Mucosa of descending colon (tissue), 3 donors: ENCODE measurements at places on chromosomes 1 and 21.

GRCh38 chr21:35071347-35071746 lies 22.2 kb upstream of the RUNX1 start:
- no peak for DNase-seq

DNA sequence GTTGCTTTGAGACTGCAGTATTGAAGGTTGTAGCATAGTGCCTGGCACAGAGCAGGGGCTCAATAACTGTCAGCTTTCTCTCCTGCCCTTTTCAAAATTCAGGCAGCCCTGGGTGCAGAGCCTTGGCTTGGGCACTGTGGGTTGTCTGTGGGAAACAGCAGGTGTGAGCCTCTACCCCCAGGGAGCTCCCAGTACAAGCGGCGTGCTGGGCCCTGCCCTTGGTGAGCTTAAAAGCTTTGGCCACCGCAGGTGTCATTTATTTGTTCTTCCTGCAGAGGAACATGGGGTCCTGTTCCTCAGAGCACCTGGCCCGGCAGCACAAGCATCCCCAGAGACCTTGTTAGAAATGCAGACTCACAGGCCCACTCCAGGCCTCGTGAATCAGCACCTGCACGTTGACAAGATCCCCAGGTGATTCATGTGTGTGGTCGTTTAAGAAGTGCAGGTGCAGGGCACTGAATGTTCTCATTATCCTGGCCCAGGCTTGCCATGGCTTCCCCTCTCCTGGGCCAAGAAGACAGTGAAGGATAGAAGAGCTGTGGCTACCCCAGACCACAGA lies 29.9 kb upstream of the IGSF21 start:
- no peak for DNase-seq

DNA sequence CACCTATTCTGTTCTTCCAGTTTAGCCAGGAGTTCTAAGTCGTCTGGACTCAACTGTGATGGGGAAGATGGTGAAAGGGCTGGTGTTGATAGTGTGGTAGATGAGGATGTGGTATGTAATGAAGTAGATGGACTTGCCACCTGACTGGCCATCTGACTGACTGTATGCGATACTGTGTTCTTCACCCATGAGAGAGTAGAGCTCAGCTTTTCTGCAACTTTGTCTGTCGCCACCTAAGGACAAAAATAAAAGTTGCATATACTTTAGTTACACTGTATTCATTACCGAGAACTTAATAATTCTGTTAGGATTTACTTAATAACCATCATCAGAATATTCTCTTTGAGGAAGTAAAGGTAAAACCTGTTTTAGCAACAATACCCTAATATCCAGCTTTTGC lies 48.5 kb downstream of the EVI5 start:
- no peak for DNase-seq

DNA sequence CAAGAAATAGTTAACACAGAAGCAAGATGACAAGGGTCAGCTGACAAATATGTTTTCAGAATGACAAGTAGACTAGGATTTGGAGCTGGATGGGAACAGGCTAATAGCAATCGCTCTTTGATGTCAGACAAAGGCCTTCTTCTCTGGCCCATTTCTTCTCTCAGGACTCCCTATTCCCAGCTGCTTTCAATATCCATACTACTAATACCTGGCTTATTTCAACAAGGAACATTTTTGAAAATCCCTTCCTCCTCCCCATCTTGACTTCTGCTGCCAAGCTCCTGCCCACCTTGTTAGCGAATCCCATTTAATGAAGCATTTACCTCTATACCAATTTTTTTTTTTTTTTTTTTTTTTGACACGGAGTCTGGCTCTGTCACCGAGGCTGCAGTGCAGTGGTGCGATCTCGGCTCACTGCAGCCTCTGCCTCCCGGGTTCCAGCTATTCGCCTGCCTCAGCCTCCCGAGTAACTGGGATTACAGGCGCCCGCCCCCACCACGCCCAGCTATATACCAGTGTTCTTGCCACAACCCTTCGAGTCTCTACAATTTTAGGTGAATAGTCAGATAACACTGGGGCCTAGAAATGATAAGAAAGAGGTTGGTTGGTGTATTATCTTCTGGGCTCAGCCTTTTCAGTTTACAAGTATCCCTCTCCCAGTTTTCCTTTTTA lies 68.4 kb downstream of the MACF1 start:
- no peak for DNase-seq

- peak; percentile 79 for DNase-seq
Measured at GRCh38 chr1:147598621-147599361, 57.5 kb downstream of the BCL9 start.

- DNase-seq, result no peak
Measured at GRCh38 chr1:79133774-79134364, 127.3 kb upstream of the ADGRL4 start.

DNA sequence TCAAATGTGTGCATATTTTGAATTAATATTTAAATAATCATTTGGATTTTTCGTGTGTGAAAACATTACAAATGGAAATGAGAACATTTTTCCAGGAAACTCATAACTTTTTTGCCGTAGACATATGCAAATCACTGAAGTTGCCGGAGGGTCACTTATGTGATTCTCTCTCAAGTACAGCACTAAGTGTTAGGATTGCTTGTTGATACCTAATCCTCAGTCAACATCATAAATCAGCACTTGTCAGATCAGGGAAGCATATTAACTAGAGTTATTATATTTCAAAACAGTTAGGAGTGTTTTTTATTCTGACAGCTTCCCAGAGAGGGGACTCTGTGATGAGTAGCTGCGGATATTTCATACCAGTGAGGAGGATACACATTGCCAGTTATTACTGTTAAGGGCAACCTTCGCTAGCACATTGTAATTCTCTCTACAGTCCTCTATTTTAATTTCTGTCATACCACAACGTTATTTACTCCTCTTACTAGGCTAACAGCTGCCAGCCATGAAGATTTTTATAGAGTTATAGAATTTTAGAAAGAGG lies 41.5 kb downstream of the NCAM2 start:
- no peak for DNase-seq

- DNase-seq, result no peak
Measured at GRCh38 chr1:40301541-40302299, 15.4 kb downstream of the COL9A2 start.

DNA sequence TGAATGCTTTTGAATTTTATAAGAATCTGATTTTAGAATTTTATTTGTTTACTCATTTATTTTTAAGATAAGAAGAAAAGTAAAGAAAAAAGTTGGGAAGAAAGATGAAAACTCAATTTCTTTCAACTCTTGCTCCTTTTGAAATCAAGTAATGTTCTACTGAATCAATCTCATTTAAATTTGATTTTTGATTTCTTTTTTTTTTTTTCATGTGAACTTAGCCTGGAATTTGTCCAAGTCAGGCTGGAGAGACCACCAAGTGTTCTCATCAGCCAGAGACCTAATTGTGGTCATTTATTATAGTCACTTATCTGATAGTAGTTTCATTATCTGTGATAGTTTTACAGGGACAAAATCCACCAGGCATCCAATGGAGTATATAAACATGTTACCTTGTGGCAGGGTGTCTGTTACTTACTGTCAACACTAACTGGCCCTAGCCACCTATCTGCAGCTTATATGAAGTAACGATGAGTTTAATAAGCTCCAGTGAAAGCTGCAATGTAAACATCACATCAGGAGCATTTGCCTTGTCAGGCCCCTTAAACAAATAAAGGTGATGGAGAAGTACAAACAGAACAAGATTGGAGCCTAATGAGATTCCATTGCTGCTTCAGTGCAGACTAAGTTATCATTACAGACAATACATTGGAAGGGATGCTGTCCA lies 39.2 kb downstream of the HLX start:
- no peak for DNase-seq

GRCh38 chr1:63663301-63663700 lies 70.1 kb downstream of the PGM1 start:
- DNase-seq, result no peak

DNA sequence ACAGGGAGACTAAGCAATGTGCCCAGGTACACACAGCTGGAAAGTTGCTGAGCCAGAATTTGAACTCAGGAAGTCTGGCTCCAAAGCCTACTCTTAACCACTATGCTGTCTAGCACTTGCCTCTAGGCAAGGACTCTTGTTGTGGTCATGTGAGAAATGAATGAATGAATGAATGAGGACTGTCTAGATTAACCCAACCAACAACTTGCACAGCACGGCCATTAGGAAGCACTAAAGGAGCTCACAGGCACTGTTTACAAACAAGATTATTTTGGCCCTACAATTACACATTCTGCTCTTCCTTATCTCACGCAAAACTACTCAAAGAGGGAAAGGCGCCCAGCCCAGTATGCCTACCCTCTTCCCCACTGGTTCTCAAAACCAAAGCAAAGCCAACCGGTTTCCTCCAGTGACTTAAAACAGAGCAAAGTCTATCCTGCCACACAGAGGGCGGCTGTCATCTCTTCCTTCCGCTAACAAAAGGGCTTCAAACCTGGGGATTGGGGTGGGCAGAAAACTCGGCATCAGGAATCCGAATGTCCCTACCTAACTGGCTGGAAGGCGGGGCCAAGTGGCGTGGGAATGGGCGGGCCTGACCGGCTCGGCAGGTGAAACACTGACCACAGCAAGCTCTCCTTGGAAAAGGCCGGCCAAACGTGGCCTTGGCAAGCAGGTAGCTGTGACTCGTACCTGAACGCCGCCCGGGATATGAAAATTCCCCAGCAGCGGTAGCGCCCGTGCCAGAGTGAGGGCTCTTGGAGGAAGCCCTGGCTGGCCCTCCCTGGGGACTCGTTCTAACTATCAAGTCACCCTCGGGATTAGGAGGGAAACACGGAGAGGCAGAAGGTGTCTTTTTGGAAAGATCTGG lies 948 bp downstream of the STK40 start:
- peak; percentile 91 for DNase-seq

GRCh38 chr1:2438641-2439040 lies 26.3 kb upstream of the PEX10 start:
- no peak for DNase-seq

DNA sequence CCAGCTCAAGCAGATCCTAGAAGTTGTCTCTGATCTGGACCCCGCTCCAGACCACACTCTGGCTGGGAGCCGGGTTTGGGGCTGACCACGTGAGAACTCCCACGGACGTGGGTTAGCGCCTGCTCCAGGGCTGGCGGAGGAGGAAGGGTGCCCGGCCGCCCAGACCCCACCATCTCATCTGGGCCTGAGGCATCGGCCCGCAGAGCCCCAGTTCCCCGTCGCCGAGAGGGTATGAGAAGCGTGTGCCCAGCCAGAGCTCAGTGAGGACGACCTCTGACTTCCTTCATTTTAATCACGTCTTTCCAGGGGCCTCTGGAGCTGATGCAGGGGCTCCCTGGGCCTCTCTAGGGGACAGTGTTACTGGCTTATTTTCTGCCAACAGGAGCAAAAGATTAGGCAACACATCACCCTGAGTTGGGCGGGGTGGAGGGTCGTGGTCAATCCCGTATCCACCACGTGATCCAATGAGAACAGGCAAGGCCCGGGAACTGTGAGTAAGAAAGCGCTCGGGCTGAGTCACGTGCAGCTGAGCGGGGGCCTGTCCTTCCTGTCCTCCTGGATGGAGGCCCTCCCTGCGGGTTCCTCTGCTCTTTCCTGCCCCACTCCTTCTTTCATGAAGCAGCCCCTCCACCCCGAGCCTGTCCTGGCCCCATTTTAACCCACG lies 81.1 kb downstream of the SIK1 start:
- no peak for DNase-seq

DNA sequence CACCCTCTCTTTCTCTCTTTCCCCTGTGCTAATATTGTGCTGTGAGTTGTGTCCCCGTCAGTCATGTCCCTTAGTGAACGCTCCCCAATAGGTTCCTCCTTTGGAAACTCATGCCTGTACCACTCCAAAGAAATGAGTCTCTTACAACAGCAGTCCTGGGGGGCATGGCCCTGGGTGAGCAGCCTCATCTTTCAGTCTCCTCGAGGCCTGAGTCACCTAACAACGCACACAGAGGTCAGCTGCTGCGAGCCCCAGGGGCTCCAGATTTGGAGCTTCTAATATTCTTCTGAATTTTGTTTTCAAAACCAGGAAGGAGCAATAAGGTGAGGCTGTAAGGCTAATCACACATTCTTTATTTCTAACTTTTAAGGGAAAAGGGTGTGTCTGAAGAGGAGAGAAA lies 30.5 kb upstream of the ZBTB8A start:
- DNase-seq, result no peak

- DNase-seq, result no peak
Measured at GRCh38 chr1:222880587-222880986, 65.7 kb downstream of the DISP1 start.

GRCh38 chr1:230332061-230332460 lies 94.1 kb downstream of the PGBD5 start:
- no peak for DNase-seq

- no peak for DNase-seq
Measured at GRCh38 chr1:205237526-205238484, 10.1 kb downstream of the TMCC2 start.

DNA sequence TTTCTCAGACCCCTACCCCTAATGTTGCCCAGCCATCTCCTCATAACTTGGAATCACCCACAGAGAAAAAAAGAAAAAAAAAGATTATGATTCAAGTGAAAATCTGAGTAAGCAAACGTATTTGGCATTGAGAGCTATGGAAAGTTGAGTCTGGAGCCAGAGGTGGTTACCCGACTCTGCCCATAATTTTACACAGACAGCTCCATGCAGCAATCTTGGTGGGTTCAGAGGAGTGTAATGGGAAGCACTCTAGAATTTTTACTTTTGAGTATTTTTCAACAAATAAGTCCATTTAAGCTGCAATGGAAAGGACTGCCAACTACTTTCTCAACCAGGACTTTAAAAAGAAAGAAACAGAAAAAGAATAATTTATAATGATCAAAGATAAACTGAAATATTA lies 62.7 kb downstream of the ZC3H11B start:
- no peak for DNase-seq

DNA sequence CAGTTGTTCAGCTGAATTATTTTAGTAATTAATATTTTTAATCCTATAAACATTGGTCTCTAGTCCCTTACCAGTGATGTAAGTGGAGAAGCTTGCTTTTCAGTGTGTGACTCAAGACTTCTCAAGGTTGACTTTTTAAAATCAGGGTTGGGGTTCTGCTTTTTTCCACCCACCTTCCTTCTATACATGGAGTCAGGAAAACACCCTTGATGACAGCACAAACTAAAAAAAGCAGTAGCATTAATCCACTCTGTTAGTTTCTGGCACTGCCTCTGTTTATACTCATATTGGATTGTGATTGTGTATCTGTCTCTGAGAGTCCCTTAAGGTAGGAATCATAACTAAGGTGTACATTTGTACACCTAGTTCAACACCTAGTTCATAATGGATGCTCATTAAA lies 8.3 kb upstream of the PLEKHO1 start:
- DNase-seq, result no peak

DNA sequence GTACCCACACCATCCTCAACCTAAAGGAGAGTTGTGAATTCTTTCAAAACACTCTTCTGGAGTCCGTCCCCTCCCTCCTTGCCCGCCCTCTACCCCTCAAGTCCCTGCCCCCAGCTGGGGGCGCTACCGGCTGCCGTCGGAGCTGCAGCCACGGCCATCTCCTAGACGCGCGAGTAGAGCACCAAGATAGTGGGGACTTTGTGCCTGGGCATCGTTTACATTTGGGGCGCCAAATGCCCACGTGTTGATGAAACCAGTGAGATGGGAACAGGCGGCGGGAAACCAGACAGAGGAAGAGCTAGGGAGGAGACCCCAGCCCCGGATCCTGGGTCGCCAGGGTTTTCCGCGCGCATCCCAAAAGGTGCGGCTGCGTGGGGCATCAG lies 638 bp upstream of the OLIG2 start:
- DNase-seq, result no peak

GRCh38 chr1:27811741-27812500 lies 18.7 kb upstream of the PPP1R8 start:
- no peak for DNase-seq
